ENCODE measurements at places on chromosomes 16 and 17.

DNA sequence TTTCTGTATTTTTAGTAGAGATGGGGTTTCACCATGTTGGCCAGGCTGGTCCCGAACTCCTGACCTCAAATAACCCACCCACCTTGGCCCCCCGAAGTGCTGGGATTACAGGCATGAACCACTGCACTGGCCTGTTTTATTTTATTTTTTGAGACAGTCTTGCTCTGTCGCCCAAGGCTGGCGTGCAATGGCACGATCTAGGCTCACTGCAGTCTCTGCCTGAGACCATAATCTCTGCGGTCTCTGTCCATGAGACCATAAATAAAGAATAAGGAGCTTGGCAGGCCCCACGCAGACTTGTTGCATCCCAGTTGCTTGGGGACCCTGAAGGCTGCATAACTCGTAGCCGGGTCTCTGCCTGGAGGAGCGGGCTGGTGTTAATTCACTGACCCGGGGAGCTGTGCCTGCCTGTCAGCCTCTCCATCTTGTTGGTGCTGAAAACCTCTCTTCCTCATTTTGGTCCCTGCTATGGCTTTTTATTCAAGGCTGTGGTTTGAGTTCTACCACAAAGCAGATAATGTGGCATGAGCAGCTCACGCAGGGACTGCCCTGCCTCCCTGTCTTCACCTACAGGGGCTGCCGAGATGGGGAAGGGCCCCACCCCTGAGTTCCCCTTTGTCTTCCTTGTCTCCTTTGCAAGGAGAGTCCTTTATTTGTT, 82.1 kb downstream of the MSI2 start:
- no peak for DNase-seq

GRCh38 chr17:39625198-39625785, 1.5 kb upstream of the PPP1R1B start:
- no peak for DNase-seq

- no peak for DNase-seq
Observed at GRCh38 chr17:66716236-66717026, 118.5 kb upstream of the CACNG5 start.

DNA sequence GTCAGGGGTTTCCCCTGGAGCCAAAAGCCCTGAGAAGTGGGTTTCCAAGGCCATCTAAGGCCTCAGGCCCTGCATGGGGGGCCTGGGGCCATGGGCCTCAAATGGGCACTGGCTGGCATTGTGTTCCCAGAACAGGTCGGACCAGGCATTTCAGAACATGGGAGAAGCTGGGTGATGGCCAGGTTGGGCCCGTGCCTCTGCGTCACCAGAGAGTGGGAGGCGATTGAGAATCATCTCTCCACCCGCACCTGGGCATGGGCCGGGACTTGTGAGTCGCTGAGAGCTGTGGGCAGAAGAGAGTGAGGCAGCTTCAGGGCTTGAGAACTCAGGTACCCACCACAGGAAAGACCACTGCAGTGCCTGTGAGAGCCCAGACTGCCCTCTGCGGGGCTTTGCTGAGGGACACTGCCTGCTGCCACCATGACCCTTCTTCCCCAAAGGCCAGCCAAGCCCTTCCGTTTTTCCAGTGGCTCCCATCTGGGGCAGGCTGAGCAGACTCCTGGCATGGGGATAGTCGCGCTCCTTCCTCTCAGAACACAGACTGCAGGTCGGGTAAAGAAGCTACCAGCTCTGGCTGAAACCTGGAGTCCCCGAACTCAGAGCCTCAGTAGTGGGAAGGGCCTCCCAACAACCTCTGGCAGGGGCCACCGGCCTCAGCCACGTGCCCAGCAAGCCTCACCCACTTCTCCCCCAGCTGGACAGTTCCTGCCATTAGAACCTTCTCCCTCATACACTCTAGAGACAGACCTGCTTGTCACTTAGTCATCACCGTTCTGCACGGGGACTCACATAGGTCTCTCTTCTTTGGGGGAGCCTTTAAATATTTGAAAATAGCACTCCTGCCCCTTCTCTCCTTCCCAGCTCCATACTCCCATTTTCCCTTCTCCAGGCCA, 1.6 kb downstream of the RAB11FIP4 start:
- DNase-seq, result no peak

DNA sequence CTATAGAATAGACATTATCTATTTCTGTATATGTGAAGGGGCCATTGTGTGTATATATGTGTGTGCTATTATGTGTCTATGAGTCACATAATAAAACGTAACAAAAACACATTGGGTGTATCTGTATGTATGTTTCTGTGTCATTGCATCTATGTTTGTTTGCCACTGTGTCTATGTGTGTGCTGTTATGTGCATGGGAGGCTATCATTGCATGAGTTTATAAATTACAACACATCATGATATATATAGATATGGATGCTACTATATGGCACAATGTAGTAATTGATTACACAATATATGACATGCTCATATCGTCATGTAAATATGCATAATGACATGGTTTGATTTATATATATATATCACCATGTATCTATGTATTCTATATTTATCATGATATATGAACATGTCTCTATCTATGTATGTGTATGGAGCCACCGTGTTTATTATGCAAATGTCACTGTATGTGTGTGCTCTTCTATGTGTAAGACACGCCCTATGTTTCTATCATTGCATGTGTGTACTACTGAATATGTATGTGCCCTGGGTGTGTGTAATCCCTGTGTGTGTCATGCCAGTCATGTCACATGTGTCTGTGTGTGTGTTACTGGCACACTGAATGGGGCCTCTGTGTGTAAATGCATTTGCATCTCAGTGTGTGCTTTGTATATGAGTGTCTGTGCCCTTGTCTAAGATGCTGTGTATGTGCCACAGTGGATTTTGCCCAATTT, 1.4 kb upstream of the TSPOAP1 start:
- DNase-seq, result peak; percentile 46

GRCh38 chr17:50123649-50124349, 6.2 kb downstream of the SAMD14 start:
- no peak for DNase-seq

GRCh38 chr16:46648656-46649055, 27.5 kb upstream of the SHCBP1 start:
- DNase-seq, result no peak

DNA sequence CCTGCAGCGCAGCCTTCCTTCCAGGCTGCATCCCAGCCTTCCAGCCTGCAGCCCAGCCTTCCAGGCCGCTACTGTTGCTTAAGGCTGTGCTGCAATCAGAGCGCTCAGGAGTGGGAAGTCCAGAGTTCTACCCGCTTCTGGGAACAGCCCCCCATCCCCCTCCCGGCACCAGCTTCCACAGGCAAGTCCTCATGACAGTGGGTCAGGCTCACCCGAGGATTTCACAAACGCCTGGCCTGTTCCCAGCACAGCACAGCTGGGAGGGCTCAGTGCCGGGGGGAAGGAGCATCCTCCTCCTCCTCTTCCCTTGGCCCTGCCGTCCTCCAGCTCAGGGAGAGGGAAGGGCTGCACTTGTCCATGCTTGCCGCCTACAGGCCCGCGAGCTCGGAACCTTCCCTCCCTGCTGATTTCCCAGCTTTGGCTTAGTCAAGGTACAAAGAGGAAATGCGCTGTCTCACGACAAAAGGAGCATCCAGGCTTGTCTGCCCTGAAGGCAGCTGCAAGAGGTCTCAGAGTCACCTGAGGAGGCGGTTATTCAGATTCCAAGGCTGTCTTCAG, 8.3 kb downstream of the SOCS3 start:
- DNase-seq, result no peak

- DNase-seq, result peak; percentile 61
Observed at GRCh38 chr16:71460236-71460635, 1.8 kb downstream of the ZNF23 start.

GRCh38 chr16:88638323-88639230, at the start of gene IL17C:
TSS of gene IL17C (plus strand) at chr16:88638572. CDS start at chr16:88638642, 70 bp downstream.
- DNase-seq, result no peak

- peak; percentile 98 for DNase-seq
Observed at GRCh38 chr17:38824899-38825761, at the start of gene CWC25. TSS of gene CWC25 (minus strand) at chr17:38825321. CDS start at chr17:38825183, 138 bp downstream.

- no peak for DNase-seq
Observed at GRCh38 chr16:85836706-85837582, 37.4 kb downstream of the COX4I1 start.

- peak; percentile 81 for DNase-seq
Observed at GRCh38 chr17:17840751-17841591, 4.2 kb upstream of the SREBF1 start.

GRCh38 chr17:74499992-74500391, 31.3 kb downstream of the CD300LB start:
- DNase-seq, result no peak

DNA sequence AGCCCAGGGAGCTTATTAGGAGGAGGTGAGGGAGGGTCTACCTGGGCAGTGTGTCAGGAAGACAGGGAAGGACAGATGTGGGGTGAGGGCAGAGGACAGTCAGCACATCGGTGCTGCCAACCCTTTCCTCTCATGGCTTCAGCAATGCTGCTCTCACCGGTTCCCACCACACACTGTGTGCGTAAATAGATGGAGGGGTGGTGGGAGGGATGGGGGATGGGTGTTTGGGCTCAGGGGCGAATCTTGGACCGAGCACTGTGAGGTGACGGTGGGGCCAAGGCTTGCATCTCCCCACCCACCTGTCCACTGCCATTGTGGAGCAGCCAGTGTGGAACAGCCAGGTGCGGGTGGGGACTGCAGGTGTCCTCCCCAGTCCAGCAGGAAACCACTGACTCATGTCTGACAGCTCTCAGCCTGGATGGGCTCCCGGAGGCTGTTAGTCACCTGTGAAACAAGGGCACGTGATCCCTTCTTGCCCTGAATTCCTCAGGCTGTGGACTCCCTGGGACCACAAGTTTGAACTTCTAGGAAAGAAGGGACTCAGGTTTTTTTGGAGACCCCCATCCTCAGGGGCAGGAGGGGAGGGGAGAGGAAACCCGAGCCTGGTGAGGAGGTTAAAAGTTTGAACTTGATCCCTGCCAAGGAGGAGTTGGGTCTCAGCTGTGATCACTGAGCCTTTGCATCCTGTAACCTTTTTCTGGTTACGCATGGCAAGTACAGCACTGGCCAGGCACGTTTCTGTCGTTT, 42.7 kb upstream of the SMPD3 start:
- DNase-seq, result no peak

- peak; percentile 43 for DNase-seq
Observed at GRCh38 chr17:55420776-55421178, 858 bp downstream of the MMD start.

GRCh38 chr16:53899431-53899830, 195.5 kb downstream of the FTO start:
- DNase-seq, result no peak

- DNase-seq, result no peak
Observed at GRCh38 chr16:50761267-50761666, 19.4 kb downstream of the CYLD start.

GRCh38 chr17:74435775-74436359, 4.0 kb downstream of the GPRC5C start:
- DNase-seq, result no peak

DNA sequence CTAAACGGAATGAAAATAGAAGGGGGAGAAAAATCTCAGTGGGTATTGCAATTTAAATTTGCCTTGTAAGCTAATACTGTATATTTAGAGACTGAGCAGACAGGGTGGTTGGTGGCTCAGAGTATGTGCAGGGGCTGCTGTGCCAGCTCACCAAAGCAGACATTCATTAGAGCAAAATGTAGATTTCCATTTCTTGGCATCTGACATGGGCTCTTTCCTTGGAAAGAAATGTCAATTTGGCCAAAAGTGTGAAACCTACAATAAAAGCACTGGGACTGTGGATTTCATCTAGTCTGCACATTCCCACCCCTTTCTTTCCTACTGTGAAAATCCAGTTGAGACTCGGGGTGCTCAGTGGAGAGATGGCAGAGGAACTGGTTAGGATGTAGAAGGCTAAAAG, 145.1 kb upstream of the NOG start:
- no peak for DNase-seq

DNA sequence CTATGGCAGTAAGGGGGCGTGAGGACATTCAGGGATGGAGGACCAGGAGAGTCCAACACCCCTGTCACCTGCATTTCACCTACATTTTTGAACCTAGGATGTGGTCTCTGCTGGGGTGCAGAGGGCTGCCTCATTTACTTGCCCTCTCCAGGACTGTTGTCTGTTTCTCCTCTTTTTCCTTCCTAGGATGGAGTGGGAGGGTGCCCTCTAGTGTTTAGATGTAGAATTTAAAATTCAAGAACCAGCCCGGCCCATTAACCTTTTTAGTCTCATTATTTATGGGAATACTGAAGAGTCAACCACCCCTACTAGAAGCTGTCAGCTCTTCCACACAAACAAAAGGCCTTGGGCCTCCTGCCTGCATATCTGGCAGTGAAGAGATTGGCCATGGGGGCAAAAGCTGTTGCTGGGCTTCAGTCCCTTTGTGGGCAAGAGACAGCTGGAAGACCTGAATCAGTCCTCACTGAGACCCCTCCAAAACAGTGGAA, 2.5 kb upstream of the STARD3 start:
- DNase-seq, result peak; percentile 66

DNA sequence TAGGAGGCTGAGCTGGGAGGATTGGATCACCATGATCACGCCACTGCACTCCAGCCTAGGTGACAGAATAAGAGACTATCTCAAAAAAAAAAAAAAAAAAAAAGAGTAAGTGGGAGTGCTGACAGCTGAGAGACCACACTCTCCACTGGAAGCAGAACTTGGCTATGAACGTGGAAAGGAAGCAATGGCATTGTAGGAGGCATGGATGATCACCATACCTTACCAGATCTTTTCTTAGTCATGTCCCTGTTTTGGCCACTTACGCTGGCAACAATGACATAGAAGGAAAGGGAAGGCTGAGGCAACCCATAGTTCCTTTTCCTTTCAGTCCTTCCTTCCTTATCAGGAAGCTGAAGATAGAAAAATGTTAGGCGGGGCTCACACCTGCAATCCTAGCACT, 3.7 kb upstream of the ATP1B2 start:
- peak; percentile 31 for DNase-seq

- no peak for DNase-seq
Observed at GRCh38 chr17:80844418-80844990, 147.1 kb upstream of the CHMP6 start.

DNA sequence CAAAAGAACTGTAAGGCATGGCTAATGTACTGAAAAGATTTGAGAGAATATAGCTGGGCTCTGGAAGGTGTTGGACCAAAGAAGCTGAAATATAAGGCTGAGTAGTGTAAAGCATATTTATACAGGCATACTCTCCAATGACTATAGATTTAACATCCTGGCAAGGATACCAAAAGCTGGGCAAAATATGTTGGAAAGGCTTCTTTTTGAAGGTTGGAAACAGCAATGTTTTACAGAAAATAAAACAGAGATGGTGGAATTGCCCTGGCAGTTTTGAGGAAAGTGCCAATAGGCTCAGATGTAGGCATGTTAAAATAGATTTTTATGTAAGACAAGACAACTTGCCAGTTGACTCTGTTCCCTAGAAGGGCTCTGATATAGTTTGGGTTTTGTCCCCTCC, 184.1 kb upstream of the SHISA6 start:
- DNase-seq, result no peak

GRCh38 chr16:49201118-49201517, 80.5 kb downstream of the CBLN1 start:
- no peak for DNase-seq
